ENCODE measurements at places on chromosomes 6 and 20. TPM values are rescaled to one million over a fixed set of nuclear protein-coding genes. Genes with fewer than 3 reads are reported as not detected.

The POM121L2 gene
- not detected for total RNA-seq

The LAMP5 gene
- total RNA-seq = not detected

The DNAH8 gene
- total RNA-seq = not detected

The ACTL10 gene
- not detected for total RNA-seq

The IP6K3 gene
- 1.3 TPM for total RNA-seq

The SLC24A3 gene
- not detected for total RNA-seq

The CD93 gene
- total RNA-seq = not detected

The BTNL2 gene
- not detected for total RNA-seq

The PNPLA1 gene
- not detected for total RNA-seq

The GPR63 gene
- 0.36 TPM for total RNA-seq

The HTR1E gene
- total RNA-seq = not detected

The NUP153 gene
- total RNA-seq = 27.5 TPM

The TMC2 gene
- total RNA-seq = not detected
